ENCODE measurements at places on chromosomes 4 and X.
A peak's percentile ranks its signal among the peaks of the same experiment; 100 is the strongest.

DNA sequence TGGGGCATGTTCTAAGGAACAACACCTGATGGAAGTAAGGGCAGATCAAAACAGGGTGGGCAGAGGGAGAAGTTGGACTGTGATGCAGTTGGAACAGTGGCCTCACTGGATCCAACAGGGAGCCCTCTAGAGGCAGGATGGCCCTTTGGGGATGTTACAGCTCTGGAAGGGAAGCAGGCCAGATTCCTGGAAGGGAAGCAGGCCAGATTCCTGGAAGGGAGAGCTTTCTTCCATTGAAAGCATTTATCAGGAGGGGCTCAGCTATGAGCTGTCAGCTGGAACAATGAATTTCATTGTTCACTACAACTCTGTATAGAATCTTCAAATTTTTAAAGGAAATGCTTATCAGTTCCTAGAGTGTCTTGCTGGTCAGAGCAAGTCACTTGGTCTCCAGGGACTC is 17.7 kb downstream of the IL15 start:
- DNase-seq: no peak

- no peak for DNase-seq
Measured at GRCh38 chr4:139633195-139633594, 32.4 kb upstream of the MGST2 start.

DNA sequence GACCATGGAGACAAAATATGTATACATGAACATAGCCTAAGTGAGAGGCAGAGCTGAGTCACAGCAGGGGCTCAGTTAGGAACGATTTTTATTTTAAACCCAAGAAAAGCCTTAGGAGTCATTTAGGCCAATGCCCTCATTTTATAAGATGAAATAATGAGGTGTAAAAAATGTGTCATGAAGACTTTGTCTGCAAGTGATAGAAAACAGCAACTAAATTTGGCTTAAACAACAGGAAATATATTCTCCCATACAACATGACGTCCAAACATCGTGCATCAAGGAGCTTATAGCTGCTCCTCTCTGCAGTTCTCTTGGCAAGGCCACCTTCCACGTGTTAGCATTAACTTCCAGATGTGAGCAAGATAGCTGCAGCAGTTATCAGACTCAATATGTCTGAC is 16.8 kb downstream of the SCFD2 start:
- DNase-seq: no peak

DNA sequence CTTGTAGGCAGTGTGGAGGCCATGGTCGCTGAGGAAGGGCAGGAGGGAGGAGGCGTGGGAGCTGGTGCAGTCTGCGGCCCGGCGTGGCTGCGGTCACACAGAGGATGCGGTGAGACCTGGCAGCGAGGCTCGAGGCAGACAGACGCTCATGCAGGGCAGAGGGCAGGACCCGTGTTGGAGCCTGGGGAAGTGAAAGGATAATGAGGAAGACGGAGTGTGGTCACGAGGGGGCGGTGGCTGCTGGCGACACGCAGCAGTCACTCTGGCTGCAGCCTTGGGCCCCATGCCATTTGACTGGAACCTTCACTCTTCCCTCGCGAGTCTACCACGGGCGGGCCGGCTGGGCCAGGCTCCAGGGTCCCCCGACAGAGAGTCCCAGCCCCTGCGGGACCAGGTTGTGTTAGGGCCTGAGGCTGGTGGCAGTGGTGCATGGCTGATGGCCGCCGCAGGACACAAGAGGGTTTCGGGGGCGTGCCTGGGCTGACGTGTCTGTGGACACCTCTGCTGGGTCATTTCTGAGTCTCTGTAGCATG is 68.8 kb upstream of the HGFAC start:
- no peak for DNase-seq

DNA sequence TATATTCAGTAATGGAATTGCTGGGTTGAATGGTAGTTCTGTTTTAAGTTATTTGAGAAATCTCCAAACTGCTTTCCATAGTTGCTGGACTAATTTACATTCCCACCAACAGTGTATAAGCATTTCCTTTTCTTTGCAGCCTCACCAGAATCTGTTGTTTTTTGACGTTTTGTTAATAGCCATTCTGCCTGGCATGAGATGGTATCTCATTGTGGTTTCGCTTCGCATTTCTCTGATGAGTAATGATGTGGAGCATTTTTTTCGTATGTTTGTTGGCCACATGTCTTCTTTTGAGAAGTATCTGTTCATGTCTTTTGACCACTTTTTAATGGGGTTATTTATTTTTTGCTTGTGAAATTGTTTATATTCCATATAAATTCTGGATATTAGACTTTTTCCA is 13.6 kb upstream of the MAGED4B start:
- no peak for DNase-seq

GRCh38 chr4:30863021-30863420 is 142.9 kb downstream of the PCDH7 start:
- DNase-seq: no peak

DNA sequence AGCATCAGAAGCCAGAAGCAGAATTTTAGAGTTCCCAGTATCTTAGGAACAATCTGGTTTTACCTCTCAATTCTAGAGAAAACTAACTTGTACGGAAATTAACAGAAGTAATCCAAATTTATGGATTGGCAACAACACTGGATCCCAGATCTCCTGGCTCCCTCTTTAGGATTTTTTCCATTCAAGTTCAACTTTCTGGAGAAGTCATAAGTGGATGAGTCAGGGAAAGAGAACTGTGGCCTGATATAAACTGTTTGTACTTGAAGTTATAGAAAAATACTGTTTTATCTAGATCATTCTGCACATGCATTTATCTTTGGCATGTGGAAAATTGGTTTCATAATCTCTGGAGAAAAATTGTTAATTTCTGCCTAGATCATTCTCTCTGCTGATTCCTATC is 380.4 kb downstream of the PCDH7 start:
- DNase-seq: no peak

DNA sequence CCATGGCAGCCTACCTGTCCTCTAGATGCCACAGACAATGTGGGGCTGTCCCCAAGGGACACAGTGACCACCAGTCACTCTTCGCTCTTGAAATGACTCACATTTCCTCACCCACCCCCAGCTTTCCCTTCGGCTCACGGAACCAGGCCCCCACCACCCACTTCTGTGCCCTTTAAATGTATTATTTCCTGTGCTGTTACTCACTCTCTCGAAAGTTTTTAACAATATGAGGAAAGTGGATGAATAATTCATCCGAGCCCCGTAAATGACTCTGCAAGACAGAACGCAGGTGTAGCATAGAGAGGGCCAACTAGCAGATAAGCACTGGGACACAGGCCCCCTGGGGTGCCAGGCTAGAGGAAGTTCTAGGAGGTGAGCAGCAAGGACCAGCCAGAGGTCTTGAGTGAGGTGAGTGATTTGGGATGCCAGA is 179.5 kb upstream of the TBL1X start:
- DNase-seq: peak; percentile 24

DNA sequence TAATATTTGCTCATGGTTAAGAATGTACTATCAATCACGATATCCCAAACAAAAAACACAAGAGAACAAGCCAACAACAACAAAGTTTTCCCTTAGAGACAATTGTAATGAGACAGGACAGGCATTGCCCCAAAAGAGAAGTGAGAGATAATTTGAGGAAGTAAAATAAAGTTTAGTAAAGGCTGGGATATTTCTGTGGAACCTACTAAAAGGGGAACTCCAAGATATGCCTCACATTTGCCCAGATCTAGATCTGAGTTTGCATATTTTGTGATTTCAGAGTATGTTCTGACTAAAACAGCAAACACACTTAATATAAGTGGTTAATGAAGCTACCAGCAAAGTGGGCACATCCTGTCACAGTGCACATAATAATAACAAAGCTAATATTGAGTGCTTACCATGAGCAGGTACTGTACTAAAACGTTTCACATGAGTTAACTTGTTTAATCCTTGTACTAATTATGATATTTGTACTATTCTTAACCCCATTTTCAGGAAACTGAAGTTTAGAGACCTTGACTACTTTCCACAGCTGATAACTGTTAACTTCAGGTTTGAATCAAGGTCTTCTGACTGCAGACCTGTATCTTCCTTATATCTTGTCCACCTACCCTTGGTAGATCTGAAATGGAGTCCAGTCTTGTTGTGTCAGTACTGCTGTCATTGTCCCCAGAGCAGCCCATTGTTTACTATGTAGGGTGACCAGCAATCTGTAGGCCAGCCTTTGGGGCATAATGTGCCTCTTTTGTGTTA is 26.0 kb upstream of the BMP2K start:
- DNase-seq: no peak

GRCh38 chr4:121100093-121100775 is 27.9 kb upstream of the NDNF start:
- DNase-seq: no peak

DNA sequence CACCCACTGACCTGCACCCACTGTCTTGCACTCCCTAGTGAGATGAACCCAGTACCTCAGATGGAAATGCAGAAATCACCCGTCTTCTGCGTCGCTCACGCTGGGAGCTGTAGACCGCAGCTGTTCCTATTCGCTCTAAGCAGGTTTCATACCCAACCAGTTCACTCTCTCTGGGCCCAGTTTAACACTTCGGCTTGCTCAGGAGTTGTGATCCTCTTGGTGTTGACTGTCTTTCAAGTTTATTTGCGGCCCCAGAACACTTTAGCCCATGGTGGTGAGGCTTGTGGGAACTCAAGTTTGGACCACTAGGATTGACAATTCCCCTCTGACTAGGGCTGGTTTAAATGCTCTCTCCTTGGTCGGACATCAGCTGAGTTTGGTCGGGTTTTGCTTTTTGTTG is 147.0 kb downstream of the DACH2 start:
- no peak for DNase-seq

DNA sequence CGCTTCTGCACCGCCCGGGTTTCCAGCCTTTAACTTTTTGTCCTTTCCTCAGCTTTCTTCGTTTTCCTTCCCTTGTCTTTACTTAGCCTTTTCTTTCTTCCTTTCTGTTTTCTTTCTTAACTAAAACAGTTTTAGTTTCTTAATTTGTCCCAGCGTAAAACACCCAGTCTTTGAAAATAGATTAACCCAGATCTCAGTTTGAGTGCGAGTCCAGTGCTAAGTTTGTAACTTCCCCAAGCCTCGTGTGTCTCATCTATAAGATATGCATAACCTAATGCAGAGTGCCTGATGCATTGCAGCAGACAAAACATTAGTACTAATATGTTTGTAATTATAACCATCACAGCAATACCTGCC is 460 bp upstream of the GEMIN8 start:
- no peak for DNase-seq

DNA sequence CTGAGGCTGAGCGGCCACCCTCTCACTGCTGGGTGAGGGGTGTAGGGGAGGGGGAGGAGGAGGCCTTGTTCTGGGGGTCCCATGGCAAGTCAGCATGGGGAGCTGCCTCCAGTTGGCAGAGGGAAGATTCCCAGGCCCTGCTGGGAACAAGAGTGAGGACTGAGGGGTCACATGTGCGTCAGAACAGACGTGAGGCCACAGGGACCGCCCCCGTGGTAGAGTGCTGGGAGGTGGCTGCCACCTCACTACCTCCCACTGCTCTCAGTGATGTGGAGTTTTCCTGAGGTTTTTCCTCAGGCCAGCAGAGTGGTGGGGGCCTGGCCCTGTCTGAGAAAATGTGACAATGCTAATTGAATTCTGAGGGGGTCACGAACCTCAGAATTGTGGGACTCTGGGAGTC is 568 bp downstream of the MAGEC1 start:
- DNase-seq: no peak

GRCh38 chr4:162661913-162662312 is 498.1 kb upstream of the FSTL5 start:
- DNase-seq: no peak

- no peak for DNase-seq
Measured at GRCh38 chrX:113741744-113742143, 842.1 kb upstream of the HTR2C start.

- no peak for DNase-seq
Measured at GRCh38 chrX:38654302-38654701, 93.0 kb downstream of the TSPAN7 start.
